WERI-Rb-1 (cell line): ENCODE measurements at places on chromosomes 7 and 10.

- DNase-seq = no peak
These were observed 205.2 kb upstream of the GHITM start for GRCh38 chr10:83934062-83934461.

DNA sequence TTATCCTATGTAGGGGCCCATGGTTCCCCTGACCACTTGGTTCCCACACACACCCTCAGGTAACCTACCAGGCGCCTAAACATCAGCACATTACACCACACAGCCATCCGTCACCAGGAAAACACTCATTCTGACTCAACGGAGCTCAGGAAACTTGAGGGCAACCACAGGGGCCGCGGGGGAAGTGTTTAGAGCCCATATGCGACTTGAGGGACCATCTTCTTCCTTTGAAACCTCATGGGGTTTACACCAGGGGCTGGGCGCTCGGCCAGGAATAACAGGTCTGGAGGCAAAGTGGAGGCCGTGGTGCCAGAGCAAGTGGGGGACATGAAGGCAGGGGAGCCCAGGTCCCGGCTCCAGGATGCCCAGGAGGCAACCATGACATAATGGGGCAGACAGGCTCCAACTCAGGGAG lies 1.5 kb downstream of the STX1A start:
- no peak for DNase-seq

DNA sequence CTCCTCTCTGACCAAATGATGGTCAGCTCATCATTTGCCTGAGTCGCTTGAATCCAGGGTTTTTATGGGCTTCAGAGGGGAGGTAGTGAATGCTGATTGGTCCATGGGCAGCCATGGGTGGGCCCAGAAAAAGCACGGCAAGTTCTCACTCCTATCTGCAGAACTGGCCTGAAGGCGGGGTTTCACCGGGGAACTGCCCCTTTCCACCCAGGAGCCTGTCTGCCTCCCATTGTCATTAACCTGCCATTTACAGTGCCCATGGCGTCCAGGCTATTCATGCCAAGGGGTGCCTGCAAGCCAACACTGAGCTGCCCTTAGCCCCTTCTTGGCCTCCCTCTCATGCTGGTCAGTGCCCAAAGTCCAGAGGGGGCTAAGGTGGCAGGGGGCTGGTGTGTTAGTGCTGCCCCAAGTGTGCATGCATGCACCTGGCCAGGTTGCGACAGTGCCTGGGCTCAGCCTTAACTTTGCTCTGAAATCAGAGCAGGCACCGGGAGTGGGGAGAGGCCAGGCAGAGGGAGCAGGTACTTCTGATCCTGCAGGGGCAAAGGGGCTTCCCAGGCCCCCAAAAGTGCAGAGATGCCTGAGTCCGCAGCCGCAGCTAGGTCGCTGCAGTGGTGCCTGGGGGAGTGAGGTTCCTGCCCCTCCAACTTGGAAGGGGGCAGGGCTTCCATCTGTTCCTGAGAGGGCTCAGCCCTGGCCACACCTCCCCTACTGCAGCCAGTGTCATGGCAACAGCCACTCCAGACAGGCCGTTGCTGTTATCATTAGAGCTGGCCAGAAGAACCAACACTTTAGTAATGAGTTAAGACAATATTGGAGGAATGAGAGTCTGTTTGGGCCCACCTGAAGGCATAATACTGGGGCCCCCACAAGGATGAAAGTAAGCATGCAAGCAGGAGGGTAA lies 561.6 kb downstream of the GRM8 start:
- DNase-seq = no peak

DNA sequence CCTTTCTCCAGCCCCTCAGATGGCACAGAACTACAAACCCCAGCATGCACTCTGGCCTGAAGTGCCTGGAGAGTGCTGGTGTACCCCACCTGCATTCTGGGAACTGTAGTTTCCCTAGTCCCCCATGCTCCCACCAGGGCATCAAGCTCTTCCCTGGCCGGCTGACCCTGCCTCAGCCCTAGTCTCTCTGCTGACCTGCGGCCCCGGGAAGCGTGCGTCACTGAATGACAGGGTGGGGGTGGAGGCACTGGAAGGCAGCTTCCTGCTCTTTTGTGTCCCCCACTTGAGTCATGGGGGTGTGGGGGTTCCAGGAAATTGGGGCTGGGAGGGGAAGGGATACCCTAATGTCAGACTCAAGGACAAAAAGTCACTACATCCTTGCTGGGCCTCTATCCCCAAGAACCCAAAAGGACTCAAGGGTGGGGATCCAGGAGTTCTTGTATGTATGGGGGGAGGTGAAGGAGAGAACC lies 2.1 kb downstream of the NOS3 start:
- peak; percentile 68 for DNase-seq

DNA sequence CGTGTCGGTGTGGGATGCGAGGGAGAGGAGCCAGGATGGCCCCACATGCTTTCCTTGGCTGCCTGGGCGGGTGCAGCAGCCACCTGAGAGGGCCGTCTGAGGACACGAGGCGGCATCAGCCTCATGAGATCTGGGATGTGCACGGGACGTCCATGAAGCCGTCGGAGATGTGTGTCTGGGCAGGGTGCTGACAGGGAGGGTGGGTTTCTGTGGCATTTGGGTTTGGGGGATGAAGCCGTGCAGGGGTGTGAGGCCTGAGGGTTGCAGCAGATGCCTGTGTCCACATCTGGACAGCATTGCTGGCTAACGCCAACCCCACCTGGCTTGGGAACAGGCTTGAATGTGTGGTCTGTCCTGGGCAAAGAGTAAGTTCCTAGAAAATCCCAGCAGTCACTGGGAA lies 179.5 kb downstream of the DNAJB6 start:
- DNase-seq = no peak

DNA sequence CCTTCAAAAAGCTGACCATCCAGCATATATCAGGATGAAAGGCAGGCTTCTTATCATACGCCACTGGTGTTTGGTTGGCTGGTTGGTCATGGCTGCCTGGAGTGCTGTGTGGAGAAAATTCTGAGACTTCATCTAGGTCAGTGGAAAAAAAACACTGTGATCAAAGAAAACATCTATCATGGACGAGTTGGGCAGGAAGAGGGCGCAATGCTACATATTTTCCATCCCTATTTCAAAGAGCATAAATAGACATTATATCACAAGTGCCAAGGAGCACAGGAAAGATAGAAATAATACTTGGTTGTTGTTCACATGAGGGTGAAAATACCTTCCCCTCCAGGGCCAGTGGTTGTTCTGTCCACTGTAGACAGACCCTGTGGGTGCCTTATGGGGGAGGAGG lies 128.4 kb upstream of the PLPP4 start:
- DNase-seq = no peak

GRCh38 chr7:38191791-38192190 lies 13.7 kb downstream of the STARD3NL start:
- no peak for DNase-seq
